ENCODE measurements at places on chromosomes 5 and 9. TPM values are rescaled to one million over a fixed set of nuclear protein-coding genes. Genes with fewer than 3 reads are reported as not detected.

GRCh38 chr9:126699401-126699881 lies 85.7 kb downstream of the LMX1B start:
- DNase-seq = no peak

GRCh38 chr9:124809741-124810500 lies 33.0 kb downstream of the OLFML2A start:
- DNase-seq = no peak

The ASS1 gene
- 281 TPM for polyA plus RNA-seq

The IL5 gene
- polyA plus RNA-seq = 0.53 TPM

GRCh38 chr5:147554261-147554817 lies 44.5 kb upstream of the DPYSL3 start:
- peak; percentile 61 for DNase-seq

The ARL14EPL gene
- polyA plus RNA-seq = not detected

DNA sequence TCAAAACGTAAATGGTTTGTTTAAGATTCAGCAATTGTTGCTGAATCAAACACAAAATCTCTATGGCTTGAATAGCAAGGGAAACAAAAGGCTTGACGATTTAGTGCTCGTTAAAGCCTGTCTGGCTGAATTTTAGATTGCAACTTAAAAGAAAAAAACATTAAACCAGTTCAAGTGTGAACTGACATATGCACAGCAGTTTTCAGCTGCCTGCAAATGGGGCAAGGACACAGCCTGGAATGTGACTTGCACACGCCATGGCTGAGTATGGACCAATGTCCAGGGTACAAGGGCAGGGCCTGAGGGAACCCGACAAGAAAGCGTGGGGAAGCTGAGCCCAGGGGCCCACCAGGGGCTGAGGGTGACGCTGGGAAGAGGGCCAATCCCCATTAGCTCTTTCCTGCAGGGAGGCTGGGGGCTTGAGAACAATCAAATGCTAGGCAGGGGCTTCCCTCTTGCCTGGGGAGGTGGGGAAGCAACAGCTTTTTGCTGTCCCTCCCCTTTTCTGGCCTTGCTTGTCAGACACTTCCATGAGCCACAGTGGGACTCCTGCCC lies 89.6 kb upstream of the LRRTM2 start:
- no peak for DNase-seq

- DNase-seq = no peak
These were observed 222.3 kb downstream of the GLIS3 start for GRCh38 chr9:4077499-4078102.

The BARHL1 gene
- polyA plus RNA-seq = not detected

Measured in left kidney (tissue), 8 donors.